CD4-positive, alpha-beta T cell treated with Interleukin-10 for 1 hour (primary cell): ENCODE measurements at places on chromosomes 2 and 18.

DNA sequence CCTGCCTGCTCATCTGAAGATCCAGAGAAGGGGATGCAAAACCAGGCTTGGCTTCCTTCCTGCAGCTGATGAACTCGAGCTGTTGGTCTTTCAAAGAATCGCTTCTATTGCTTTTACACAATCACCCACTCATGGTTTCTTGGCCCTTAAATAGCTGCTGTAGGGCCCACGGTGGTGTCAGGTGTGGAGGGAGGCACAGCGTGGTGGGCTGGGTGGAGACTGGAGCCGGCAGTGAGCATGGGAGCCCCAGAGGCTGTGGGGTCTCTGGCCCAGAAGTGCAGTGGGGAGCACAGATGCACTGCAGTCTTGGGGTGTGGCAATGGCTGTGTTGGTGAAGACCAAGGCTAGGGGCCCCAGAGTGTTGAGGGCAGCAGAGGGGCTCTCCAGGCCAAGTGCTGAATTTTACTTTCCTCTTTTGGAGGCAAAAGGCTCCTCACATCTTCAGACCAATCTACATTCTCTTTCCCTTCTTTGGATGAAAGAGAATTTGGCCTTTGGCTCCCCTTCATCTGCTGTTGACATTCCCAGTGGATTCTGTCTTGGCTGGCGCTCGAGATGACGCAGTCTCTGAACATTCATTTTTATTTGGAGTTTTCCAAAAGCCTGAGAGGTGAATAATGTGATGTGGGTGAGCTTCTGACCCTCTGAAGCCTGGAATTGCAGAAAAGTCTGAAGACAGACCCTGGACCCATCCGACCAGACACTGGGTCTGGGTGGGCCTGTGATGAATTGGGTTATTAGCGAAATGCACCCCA, 70.1 kb upstream of the ASB18 start:
- no peak for DNase-seq

DNA sequence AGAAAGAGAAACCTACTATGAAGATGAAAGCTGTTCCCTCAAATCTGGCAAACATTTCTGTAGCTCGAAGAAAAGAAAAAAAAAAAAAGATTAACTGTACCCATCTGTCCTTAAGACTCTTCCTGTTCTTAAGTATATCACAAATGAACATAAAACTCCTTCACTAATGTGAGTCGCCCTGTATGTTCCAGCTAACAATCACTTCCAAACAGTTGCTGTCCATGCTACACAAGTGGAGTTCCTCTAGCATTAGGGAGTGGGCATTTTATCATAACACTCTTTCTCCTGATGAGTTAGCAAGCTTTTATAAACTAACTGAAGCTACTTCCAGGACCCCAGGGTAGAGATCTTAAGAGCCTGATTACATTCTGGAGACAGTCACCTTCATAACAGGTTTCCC, 5.8 kb downstream of the CUL3 start:
- DNase-seq = no peak

GRCh38 chr18:8643326-8643878, 34.2 kb downstream of the RAB12 start:
- no peak for DNase-seq

DNA sequence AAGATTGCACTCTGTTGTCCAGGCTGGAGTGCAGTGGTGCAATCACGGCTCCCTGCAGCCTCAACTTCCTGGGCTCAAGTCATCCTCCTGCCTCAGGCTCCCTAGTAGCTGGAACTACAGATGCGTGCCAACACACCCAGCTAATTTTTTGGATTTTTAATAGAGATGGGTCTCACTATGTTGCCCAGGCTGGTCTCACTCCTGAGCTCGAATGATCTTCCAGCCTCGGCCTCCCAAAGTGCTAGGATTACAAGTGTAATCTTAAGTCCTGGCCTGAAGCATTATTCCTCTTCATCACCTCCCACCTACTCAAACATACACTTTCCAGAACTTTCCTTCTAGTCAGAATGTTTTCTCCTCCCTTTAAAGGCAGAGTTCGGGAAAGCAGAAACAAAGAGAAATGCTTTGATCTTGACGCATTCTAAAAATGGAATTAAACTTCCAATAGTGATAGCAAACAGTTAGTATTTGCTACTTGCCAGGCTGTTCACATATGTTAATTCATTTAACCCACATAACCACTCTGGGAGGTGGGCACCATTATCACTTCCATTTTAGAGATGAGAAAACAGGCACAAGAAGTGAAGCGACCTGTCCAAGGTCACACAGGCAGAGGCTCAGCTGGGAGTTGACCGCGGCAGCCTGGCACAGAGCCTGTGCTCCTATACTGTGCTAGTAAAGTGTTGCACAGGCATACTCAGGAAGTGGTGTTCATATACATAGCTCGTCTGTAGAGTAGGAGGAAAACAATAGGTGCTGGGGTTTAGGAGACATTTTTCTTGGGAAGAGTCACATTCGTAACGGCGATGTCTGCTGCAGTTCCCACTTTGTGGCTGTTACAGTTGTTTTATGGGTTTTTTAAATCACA, 24.6 kb downstream of the TEX44 start:
- no peak for DNase-seq

DNA sequence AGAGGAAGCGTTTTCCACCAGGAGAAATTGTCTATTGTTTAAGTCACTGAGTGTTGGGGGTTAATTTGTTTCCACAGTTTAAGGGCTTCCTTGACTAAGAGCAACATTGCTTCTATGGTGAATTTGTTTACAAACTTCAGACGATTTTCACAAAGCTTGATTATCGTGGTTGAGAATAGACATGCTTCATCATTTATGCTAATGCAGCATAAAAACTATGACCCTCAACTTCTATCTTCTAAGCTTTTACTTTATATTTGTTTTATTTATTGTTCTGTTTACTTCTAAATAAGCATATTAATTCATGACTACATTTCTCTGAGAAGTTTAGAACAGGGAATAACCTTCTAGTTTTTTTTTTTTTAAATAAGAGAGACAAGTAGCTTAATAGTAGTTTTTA, 483.5 kb downstream of the LRP1B start:
- DNase-seq = no peak

DNA sequence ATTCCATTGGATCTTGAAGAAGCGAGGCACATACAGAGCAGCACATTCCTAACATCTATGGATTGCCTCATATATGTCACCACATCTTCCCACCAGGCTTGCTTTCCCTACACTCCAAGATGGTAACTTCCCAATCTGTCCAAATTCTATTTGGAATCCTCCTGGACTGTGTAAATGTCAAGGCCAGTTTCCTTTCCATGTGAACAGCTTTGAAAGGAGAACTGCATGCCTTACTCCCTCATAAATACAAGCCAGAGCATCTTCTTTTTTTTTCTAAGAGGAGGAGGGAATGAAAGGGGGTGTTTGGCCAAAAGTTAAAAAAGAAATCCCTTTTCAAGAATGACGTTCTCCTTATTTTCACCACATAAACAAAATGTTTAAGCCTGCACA, 103.8 kb upstream of the OSR1 start:
- DNase-seq = no peak

DNA sequence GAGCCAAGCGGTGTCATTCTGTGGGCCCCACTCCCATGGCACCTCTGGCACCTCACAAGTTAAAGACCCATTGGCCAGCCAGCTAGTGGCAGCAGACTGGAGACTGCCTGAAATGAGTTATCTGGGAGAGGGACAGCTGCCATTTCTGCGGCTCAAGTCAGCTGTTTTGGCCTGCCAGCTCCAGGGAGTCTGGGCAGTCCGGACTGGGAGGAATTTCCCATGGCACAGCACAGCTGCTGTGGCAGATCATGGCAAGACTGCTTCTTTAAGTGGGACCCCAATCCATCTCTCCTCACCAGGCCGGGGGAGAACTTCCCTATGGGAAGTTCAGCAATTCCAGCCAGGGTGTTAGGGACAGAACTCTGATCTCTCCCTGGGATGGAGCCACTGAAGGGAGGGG, 2187.6 kb upstream of the CELF4 start:
- no peak for DNase-seq

DNA sequence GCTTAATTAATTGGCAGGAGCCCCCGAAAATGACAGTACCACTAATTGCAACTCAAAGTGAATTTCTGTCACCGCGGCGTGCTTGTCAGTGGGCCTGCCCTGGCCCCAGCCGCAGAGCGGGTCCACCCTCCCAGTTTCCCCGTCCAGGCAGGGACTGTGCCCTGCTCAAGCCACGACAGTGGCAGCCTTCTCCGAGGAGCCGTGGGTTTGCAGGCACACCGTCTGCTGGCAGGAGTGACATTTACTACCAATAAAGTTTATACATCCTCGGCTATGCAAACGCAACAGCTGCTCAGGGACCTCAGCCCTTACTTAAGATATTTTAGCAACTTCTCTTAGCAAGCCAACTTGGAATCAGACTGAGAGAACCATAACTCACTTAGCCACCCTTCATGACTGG, 112.7 kb downstream of the GBX2 start:
- no peak for DNase-seq

DNA sequence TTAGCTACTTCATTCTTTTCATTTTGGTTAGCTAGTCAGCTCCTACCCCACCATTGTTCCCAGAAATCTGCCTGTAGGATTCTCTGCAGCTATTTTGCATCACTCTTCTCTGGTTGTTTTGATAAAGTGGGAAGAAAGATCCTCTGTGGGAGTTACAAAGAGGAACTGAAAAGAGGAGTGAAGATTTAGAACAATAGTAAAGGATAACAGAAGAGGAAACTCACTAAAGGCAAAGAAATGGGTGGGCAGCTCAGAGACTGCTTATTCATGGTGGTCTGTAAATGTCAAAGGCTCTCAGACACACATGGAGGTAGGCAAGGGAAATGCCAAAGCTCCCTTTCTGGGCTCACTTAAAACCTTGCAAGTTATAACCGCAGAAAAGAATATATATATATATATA, 17.2 kb upstream of the CD207 start:
- no peak for DNase-seq

- DNase-seq = no peak
Observed at GRCh38 chr2:145460112-145460511, 940.2 kb upstream of the ZEB2 start.

GRCh38 chr2:196420143-196420542, 219.4 kb upstream of the CCDC150 start:
- DNase-seq = no peak

DNA sequence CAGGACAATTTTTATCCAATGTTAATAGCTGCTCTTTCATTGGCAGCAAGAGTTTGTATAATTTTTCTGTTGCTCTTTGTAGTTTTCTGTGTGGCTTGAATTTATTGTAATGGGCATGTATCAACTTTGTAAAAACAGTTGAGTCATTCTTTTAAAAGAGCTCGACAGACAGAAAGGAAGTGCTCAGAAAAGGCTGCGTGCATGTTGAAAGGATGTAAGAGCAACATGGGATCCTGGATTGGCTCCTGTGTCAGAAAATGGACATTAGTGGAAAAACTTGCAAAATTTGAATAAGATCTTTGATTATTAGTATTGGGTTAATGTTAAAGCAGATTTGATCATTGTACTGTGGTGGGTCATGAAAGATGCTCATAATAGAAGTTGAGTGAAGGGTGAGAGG, 93.3 kb upstream of the CDC42EP3 start:
- no peak for DNase-seq

DNA sequence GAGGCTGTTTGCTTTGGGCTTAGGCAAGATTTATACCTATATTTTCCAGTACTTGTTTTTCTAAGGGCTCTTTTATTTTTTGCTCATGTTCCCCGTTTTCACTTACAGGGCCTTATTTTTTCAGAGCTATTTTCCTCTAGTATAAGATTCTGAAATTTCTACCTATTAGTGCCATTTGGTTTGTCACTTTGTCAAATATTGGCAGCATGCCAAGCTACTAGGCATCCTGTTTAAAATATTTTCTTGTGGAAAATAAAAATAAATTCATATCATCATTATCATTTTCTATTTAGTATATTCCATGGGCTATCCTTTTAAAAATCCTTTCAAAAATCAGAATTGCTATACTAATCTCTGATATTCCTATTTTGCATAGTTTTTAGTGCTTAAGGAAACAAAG, 64.8 kb upstream of the CHST9 start:
- DNase-seq = no peak

- no peak for DNase-seq
Observed at GRCh38 chr2:143939626-143940330, 580.1 kb downstream of the ZEB2 start.

GRCh38 chr18:36776650-36777049, 52.2 kb downstream of the TPGS2 start:
- DNase-seq = no peak

DNA sequence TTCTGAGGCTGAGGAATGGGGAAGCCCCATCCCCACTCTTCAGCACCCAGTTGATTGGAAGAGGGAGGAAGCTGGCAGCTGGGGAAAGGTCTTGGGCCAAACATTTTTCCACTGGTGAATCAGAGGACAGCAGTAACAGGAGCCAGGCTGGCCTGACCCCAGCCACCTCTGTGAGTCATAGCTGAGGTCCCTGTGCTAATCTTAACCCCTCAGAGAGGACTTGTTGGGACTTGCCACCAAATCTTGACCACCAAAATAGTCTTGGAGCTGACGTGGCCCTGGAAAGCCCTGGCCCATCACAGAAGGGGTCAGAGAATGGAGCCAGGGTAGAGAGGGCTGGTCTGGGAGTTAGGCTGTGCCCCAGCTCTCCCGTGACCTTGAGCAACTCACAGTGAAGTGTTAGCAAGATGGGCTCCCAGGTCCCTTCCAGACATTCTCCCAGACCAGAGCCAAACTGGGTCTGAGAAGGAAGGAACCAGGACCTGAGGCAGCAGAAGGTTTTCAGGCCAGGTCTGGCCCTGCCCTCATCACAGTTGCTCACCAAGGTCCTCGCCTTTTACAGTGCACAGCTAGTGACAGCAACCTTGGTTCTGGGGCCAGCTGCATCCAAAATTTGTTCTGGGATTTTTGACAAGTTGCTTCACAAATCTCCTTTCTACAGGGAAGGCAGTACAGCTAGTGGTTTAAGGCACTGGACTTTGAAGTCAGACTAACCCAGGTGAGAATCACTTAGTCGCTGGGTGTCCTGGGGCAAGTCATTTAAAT, 266.6 kb downstream of the CYP26B1 start:
- no peak for DNase-seq

- no peak for DNase-seq
Observed at GRCh38 chr2:173181982-173182381, 106.3 kb downstream of the MAP3K20 start.

GRCh38 chr2:160484859-160485520, 8.6 kb downstream of the RBMS1 start:
- peak; percentile 45 for DNase-seq

DNA sequence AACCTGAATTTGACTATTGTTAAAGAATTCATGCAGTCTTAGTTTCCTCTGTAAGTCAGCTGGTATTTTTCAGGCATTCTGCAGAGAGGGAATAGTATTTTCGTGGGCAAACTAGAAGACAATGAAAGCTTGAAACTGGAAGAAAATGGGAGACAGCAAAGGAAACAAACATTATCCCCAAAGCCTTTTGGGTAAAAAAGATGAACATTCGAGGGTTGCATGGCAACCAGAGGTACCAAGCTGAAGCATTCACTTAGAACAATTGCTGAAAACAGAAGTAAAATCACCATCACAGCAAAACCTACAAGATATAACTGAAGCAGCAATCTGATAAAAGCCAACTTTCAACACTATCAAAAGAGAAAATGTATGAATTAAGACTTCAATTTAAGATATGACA, 233.7 kb downstream of the SCG2 start:
- no peak for DNase-seq

- no peak for DNase-seq
Observed at GRCh38 chr18:11512096-11513025, 97.0 kb upstream of the SLC35G4 start.
